ENCODE measurements at places on chromosomes 2 and 18. TPM values are rescaled to one million over a fixed set of nuclear protein-coding genes. Genes with fewer than 3 reads are reported as not detected.
A peak's percentile ranks its signal among the peaks of the same experiment; 100 is the strongest.

DNA sequence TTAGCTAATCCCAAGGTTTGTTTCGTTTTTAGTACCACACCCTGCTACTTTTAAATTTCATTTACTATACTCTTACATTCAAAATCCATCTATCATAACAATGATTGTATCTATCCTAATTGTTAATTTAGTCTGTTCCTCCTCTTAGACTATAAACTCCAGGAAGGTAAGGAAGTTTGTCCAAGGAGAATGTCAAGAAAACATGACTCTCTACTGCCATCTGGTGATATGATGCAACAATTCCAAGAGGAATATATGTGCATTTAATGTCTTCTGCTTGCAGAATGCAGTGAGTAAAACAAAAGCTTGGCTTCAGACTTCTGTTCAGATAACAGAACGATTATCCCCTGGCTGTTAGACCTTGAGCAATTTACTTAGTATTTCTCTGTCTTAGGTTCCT, 1267.1 kb downstream of the LRP1B start:
- H3K4me3 ChIP-seq = no peak overlapping the region
- no peaks in the 10 kb centered on the region for H3K36me3 ChIP-seq
- no peak overlapping the region for H3K27ac ChIP-seq
- no peaks in the 10 kb centered on the region for H3K27me3 ChIP-seq
- peak; percentile 82 for DNase-seq
- H3K4me1 ChIP-seq = no peaks in the 10 kb centered on the region

DNA sequence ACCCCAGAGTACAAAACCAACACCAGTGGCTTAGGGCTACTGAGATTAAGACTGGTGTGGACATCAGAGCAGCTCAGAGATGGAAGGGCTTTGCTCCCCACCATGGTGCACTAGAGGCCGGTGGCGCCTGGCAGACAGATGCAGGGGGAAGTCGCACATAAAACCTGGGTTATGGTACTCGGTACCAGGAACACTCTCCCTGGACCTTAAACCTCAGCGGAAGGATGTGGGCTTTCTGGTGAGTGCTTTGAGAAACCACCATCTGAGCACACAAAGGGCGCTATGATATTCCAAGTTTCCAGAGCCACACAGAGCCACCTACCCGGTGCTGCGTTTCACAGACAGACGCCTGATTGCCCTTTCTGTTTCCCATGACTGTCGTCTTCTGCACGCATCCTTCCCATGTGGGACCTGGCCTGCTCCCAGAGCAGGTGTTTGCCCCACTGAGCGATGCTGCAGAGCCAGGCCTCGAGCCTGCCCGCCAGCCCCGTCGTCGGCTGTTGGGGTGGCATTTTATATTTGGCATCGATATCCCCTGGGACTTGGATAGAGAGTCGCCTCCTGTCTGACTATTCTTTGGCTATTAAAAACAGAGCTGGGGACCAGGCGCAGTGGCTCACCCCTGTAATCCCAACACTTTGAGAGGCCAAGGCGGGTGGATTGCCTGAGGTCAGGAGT, 89.5 kb upstream of the ODC1 start:
- H3K4me1 ChIP-seq = peaks cover 12% of the 10 kb centered on the region
- no peaks in the 10 kb centered on the region for H3K36me3 ChIP-seq
- no peaks in the 10 kb centered on the region for H3K27me3 ChIP-seq
- DNase-seq = no peak

GRCh38 chr2:158100411-158100810, 1.3 kb upstream of the UPP2 start:
- no peaks in the 10 kb centered on the region for H3K4me1 ChIP-seq
- H3K27ac ChIP-seq = no peak overlapping the region
- no peaks in the 10 kb centered on the region for H3K27me3 ChIP-seq
- DNase-seq = no peak

Gene SEMA4F
- 3.9 TPM for total RNA-seq

Data from SJCRH30 (cell line).